Fibroblast of the aortic adventitia (primary cell): ENCODE measurements at places on chromosomes 4 and X. TPM values are rescaled to one million over a fixed set of nuclear protein-coding genes. Genes with fewer than 3 reads are reported as not detected.

The VEGFD gene
- total RNA-seq = 0.90 and 1.6 TPM in 2 replicates

The CRMP1 gene
- not detected in 2 replicates for total RNA-seq

The MAGEE1 gene
- 1.9 and 2.5 TPM in 2 replicates for total RNA-seq

The ZNF280C gene
- 3.9 and 8.6 TPM in 2 replicates for total RNA-seq

The HDX gene
- 2.9 and 5.6 TPM in 2 replicates for total RNA-seq

The FAM156B gene
- total RNA-seq = 7.9 and 26.5 TPM in 2 replicates

The FOXP3 gene
- not detected in 2 replicates for total RNA-seq

The CABS1 gene
- total RNA-seq = not detected in 2 replicates

The ARX gene
- not detected in 2 replicates for total RNA-seq

The CD38 gene
- total RNA-seq = 0.33 TPM in 1 of 2 replicates, not detected in the other

The MED28 gene
- total RNA-seq = 10.0 and 11.4 TPM in 2 replicates

The UGT2B7 gene
- not detected in 2 replicates for total RNA-seq

The SPANXA1 gene
- not detected in 2 replicates for total RNA-seq

The GPAT3 gene
- 10.7 and 15.2 TPM in 2 replicates for total RNA-seq

The LARP1B gene
- total RNA-seq = 13.7 and 23.8 TPM in 2 replicates

The HSFX2 gene
- total RNA-seq = 0.36 TPM in 1 of 2 replicates, not detected in the other

The NAP1L3 gene
- 12.4 and 15.8 TPM in 2 replicates for total RNA-seq

The SAGE1 gene
- total RNA-seq = not detected in 2 replicates

The EREG gene
- 15.0 TPM in 1 of 2 replicates, not detected in the other for total RNA-seq

The TMEM271 gene
- total RNA-seq = not detected in 2 replicates

The POLA1 gene
- total RNA-seq = 9.2 and 24.9 TPM in 2 replicates

The PLAC1 gene
- 0.09 TPM in 1 of 2 replicates, not detected in the other for total RNA-seq

The ASB9 gene
- 0.18 TPM in 1 of 2 replicates, not detected in the other for total RNA-seq

The TMPRSS11A gene
- under 0.01 TPM in 1 of 2 replicates, not detected in the other for total RNA-seq

The CFI gene
- total RNA-seq = 17.6 and 201 TPM in 2 replicates

The TRPC5OS gene
- not detected in 2 replicates for total RNA-seq

The MMRN1 gene
- total RNA-seq = 0.45 and 3.7 TPM in 2 replicates

The CPLX1 gene
- total RNA-seq = not detected in 2 replicates

The DLG3 gene
- 15.0 and 15.4 TPM in 2 replicates for total RNA-seq

The CA5B gene
- total RNA-seq = 9.1 and 39.6 TPM in 2 replicates

The CLTRN gene
- total RNA-seq = 0.18 TPM in 1 of 2 replicates, not detected in the other

The CSN1S1 gene
- not detected in 2 replicates for total RNA-seq

The ATP8A1 gene
- total RNA-seq = 7.5 TPM in 2 replicates

The GNRHR gene
- total RNA-seq = not detected in 2 replicates

The MAGEA12 gene
- not detected in 2 replicates for total RNA-seq

The SLC10A6 gene
- 0.18 TPM in 1 of 2 replicates, not detected in the other for total RNA-seq

The LDOC1 gene
- 6.9 and 12.3 TPM in 2 replicates for total RNA-seq

The GC gene
- not detected in 2 replicates for total RNA-seq

The NRK gene
- 0.09 and 4.1 TPM in 2 replicates for total RNA-seq

The SPACA5B gene
- total RNA-seq = not detected in 2 replicates
